Epithelial cell of umbilical artery (primary cell): ENCODE measurements at places on chromosomes 5 and 9. TPM values are rescaled to one million over a fixed set of nuclear protein-coding genes. Genes with fewer than 3 reads are reported as not detected.

The IPO11 gene
- 92.2 and 128 TPM in 2 replicates for total RNA-seq

The ZBTB34 gene
- 7.5 and 7.9 TPM in 2 replicates for total RNA-seq

The IL11RA gene
- 10.4 and 15.5 TPM in 2 replicates for total RNA-seq

The ZFP2 gene
- total RNA-seq, result 0.65 and 1.1 TPM in 2 replicates

The ARSB gene
- 10.4 and 17.8 TPM in 2 replicates for total RNA-seq

The CEL gene
- total RNA-seq, result not detected in 2 replicates

The PAPPA gene
- 0.32 and 1.8 TPM in 2 replicates for total RNA-seq

The ELOVL7 gene
- total RNA-seq, result under 0.01 and 0.61 TPM in 2 replicates

The SPATA31C1 gene
- not detected in 2 replicates for total RNA-seq

The POLR3G gene
- total RNA-seq, result 13.6 and 20.1 TPM in 2 replicates

The TMEM141 gene
- total RNA-seq, result 105 and 109 TPM in 2 replicates

The ADGRV1 gene
- total RNA-seq, result under 0.01 and 0.15 TPM in 2 replicates

The SOWAHA gene
- not detected in 2 replicates for total RNA-seq

The CCDC192 gene
- not detected in 2 replicates for total RNA-seq

The NEURL1B gene
- total RNA-seq, result 0.15 and 0.32 TPM in 2 replicates

The HTR4 gene
- total RNA-seq, result not detected in 2 replicates

The APBA1 gene
- total RNA-seq, result 0.91 and 1.6 TPM in 2 replicates
